A549 treated with GW870086 at 1 μM for 4 hours (cell line): ENCODE measurements at places on chromosomes 11 and 22. TPM values are rescaled to one million over a fixed set of nuclear protein-coding genes. Genes with fewer than 3 reads are reported as not detected.

The RAB38 gene
- 0.81 to 1.4 TPM (median 1.1 TPM) in 5 replicates for total RNA-seq

The BARX2 gene
- not detected in 5 replicates for total RNA-seq

The OR8A1 gene
- not detected in 5 replicates for total RNA-seq

The SYTL2 gene
- total RNA-seq, result 7.6 to 16.6 TPM (median 9.1 TPM) in 5 replicates

The SLC22A25 gene
- not detected in 5 replicates for total RNA-seq

The KCNK7 gene
- total RNA-seq, result 0.29 to 0.82 TPM (median 0.41 TPM) in 5 replicates

The MPPED2 gene
- not detected in 5 replicates for total RNA-seq
